Glutamatergic neuron (in vitro differentiated cells): ENCODE measurements at places on chromosomes 2 and 18.

GRCh38 chr18:36307513-36307912 is 10.0 kb downstream of the FHOD3 start:
- DNase-seq: no peak

GRCh38 chr2:106158871-106159270 is 35.2 kb downstream of the UXS1 start:
- DNase-seq: no peak

- DNase-seq: no peak
Observed at GRCh38 chr2:60585276-60585675, 31.8 kb upstream of the BCL11A start.

GRCh38 chr18:38940863-38941531 is 1375.4 kb upstream of the CELF4 start:
- DNase-seq: no peak

GRCh38 chr2:32484937-32485336 is 128.1 kb downstream of the BIRC6 start:
- no peak for DNase-seq

- DNase-seq: no peak
Observed at GRCh38 chr2:160747501-160748170, 254.0 kb upstream of the RBMS1 start.

GRCh38 chr18:51999351-51999750 is 340.6 kb upstream of the DCC start:
- DNase-seq: no peak

DNA sequence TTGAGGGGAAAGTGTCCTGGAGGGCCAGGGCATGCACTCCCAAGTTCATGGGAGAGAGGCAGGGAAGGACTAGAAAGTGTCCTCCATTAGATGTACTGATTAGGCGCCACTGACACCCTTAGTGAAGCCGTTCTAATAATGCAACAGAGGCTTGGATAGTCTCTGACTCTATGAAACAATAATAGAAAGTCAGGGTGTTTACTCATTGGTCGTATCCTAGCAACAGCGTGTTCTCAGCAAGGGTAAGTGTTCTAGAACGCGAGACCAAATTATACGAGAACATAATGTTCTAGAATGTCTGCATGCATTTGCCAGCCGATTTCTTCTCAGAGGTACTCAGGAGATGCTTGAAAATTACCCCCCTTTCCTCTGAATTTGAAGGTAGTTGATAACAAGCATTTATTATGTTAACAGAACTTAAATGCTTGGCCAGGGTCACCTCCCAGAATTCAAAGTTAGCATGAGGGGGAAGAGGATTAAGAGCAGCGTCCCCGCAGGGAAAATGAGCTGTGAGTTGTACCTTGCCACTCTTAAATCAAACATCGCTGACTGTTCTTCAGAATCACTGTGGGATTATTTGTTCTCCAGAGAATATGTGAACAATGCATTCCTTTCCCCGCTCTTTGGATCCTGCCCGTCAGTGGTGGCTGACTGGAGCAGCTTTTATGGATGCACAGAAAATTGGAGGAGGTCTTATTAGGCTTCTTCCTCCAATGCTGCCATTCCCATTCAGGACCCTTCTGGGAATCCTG is 33.7 kb upstream of the PDIA6 start:
- no peak for DNase-seq

GRCh38 chr2:182360663-182361260 is 66.1 kb downstream of the PDE1A start:
- DNase-seq: no peak

- no peak for DNase-seq
Observed at GRCh38 chr2:181723731-181724130, 43.4 kb upstream of the NEUROD1 start.

- DNase-seq: no peak
Observed at GRCh38 chr18:21760321-21760720, 19.7 kb downstream of the MIB1 start.
